ENCODE measurements at places on chromosomes 1 and 21.

DNA sequence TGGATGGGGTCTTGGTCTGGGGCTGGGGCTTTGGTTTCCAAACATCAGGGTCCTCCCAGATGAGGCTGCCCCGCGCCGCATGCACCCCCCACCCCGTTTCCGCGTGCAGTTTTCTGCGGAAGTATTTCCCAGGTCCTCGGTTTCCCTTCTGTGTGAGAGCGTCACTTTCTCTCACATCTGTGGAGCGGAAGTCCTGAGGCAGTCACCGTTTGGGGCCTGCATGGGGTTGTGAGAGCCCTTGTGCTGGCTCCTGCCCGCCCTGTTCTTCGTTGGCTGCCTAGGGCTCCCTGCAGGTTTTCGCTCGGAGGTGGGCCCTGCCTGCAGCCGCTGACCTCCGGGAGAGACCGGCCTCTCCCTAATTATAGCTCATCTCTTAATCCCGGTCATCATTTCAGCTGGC lies 88.0 kb downstream of the GALNT2 start:
- no peak for DNase-seq

DNA sequence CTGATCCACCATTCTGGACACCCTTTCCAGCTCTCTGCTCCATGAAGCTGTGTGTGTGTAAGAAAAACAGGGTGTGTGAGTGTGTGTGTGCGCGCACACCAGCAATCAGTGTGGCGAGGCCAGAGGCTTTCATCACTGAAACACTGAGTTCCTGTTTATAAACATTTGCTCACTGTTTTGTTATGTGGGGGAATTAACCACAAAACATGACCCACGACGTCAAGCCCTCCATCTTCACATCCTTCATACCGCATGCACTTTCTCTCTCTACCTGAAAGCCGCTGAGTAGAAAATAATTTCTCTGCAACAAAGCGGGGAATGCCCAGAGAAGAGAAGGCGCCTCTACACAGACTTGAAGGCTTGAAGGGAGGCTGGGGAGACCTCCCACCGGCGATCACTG lies 148.9 kb upstream of the IRF2BP2 start:
- DNase-seq, result peak; percentile 62

- DNase-seq, result no peak
Observed at GRCh38 chr1:6944434-6944833, 159.2 kb downstream of the CAMTA1 start.

DNA sequence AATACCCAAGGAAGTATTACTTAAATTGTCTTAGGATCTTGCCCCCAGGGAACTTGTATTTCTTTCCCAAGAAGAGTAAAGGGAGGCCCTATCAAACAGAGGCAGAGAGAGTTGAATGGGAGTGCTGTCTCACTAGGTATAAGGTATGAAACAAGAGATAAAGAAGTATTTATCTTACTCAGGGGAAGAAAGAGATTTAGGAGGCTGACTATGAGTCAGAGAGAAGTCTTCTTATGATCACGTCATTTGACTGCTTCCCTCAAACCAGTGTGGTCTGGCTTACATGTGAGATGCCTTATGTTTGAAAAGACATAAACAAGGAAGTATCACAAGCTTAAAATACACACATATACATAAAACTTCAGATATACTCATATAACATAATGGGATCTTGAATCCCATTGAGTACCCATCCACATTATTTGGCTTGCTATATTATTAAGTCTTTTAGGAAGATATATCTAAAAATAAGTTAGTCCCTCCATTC lies 29.6 kb downstream of the DUSP10 start:
- DNase-seq, result peak; percentile 35

DNA sequence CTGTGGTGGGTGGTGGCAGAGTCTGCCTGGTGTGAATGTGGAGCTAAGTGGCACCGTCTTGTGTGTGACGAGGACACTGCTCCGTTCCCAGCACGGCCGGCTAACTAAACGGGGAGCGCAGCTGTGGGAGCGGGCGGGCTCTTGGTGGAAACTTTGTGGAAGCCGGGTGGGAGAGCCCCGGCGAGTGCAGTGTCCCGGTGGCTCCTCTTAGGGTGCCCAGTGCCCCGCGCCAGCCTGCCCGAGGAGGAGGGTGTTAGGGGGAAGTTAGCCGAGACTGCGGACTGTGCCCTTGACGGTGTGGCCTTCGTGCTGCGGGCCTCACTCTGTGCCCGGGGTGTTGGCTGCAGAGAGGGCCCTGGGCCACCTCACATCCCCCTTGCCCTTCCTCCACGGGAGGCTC lies 9.9 kb downstream of the PEX10 start:
- no peak for DNase-seq

DNA sequence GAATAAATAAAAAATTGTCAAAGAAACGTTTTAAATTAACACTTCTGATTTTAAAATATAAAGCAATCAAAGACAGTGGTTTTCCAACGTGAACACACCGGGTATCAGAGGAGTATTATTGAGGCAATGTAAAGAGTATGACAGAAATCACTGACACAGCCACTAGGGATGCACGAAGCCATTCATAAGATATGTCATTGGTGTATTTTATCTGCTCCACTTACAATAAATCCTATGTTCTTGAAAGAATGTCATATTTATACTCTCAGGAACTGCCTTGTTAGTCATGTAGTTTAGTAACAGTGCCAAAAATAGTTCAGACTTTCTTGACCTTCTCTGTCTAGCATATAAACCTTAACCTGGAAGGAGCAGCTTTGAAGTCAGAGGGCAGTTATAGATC lies 835.0 kb upstream of the NCAM2 start:
- DNase-seq, result no peak

DNA sequence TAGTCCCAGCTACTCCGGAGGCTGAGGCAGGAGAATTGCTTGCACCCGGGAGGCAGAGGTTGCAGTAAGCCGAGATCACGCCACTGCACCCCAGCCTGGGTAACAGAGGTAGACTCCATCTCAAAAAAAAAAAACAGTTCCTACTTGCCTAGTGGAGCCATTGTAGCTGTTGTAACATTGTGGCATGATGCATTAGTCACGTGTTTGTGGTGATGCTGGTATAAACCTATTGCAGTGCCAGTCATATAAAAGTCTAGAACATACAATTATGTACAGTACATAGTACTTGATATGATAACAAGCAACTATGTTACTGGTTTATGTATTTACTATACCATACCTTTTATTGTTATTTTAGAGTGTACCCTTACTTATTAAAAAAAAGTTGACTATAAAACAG lies 16.2 kb downstream of the KYAT3 start:
- DNase-seq, result no peak

DNA sequence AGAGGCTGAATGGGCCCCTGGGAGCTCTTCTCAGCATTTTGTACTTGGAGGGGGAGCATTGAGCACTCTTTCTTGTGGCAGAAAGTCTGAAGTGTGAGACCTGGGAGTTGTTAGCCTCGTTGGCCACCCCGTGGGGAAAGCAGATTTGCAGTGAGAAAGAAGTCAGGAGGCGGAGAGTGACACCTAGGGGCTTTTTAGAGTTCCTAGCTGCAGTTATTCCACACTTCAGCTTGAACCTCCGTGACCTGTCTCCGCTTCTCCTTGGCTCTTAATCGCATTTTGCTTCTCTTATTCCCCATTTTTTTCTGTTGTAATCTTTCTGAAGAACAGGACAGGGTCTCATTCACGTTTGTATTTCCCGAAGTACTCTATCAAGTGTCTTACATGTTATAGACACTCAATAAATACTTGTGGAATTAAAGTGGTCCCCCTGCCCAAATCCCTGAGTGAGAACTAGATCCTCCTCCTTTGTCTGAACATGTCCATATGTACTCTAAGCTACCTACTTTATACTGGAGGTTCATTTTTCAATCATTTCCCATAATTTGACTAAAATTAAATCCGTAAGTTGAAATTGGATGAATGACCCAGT lies 14.5 kb upstream of the C1orf141 start:
- DNase-seq, result peak; percentile 60

DNA sequence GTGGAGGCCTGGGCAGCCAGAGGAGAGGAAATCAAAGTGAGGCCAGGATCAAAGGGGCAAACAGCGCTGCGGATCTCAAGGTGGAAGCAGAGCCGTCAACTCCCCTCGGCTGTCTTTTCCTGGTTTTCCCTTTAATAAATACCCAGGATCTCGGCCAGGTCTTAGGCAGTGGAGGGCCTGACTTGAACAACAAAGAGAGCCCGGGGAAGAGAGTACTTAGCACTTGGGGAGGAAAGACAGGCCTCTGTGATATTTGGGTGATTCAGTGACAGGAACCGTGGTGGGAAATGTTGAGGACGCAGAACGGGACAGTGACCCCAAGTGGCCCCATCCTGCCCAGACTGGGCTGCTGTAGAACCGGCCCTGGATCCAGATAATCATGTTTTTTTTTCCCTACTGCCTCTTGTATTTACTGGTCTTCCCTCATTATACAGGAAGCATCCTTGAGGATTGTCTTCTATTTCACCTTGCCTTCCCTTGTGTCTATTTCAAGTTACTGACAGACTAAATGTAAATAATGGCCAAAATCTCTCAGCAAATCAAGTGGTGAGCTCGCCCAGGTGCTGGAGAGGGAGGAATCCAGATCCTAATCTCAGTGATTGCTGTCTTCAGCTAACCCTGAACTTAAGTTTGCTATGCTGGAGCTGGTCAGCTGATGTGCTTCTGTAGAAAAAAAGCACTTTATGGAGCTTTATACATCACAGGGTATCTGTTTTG lies 2.8 kb upstream of the MIXL1 start:
- DNase-seq, result no peak

DNA sequence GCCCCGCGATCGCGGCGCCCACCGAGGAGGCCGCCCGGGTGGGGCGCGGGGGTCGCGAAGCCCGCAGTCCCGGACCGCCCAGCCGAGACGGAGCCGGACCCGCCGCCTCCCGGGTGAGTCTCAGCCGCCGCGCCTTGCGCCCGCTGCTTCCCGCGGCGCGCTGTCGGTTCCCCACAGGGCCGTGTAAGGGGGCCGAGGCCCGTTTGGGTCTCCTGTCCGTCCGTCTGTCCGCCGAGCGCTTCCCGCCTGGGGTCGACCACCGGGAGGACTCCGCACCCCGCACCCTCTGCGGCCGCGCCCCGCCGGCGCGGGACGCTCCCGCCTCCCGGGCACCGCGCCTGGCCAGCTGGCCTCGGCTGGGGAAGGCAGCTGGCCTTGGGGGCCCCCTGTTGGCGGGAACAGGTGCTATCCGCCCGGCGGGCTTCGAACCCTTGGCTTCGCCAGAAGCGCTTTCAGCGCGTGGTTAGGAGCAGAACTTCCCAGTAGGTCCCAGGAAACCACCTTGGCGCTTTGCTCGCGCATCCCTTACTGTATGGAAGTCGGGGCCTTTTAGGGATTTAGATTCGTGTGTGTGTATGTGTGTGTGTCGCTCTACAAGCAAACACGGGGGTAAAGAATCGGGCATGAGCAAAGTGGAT lies 414 bp downstream of the TMEM51 start:
- DNase-seq, result no peak

GRCh38 chr1:81126989-81127581 lies 673.6 kb upstream of the ADGRL2 start:
- DNase-seq, result no peak

GRCh38 chr21:34888569-34889319 lies 160.4 kb downstream of the RUNX1 start:
- DNase-seq, result peak; percentile 61

GRCh38 chr1:41474490-41475271 lies 9.8 kb downstream of the EDN2 start:
- DNase-seq, result no peak

DNA sequence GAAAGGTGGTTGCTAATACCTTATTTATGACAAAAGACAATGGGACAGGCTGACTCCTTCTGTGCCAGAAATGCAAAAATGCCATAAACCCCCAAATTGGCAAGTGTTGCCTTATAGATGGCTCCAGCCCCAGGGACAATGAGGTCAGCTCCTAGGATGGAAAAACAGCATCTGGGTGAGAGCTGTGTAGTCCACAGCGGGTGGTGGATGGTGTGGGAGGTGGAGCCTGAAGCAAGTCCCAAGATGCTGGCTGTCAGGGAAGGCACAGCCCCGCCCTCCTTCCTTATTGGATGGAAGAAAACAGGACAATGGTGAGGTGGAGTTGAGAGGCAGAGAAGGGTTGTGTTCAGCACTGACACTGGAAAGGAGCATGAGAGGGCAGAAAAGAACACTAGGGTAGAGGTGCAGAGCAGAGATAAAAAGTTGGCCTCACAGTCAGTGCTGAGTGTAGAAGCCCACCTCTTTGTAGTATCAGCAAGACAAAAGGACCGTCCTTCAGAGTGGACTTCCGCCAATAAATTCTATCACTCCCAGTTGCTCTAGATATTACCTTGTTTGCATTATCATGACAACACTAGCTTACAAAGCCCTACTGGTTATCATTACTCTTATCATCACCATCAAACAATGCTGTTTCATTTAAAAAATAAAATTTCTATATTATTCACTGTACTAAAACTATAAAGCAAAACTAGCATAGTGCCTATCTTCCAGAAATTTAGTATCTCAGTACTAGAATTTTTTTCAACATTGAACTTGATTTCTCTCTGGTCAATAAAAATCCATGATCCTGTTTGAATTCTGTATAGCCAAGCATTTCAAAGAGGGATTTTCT lies 3.7 kb upstream of the SDE2 start:
- DNase-seq, result no peak

GRCh38 chr1:31442648-31442994 lies 29.6 kb downstream of the SERINC2 start:
- DNase-seq, result no peak

DNA sequence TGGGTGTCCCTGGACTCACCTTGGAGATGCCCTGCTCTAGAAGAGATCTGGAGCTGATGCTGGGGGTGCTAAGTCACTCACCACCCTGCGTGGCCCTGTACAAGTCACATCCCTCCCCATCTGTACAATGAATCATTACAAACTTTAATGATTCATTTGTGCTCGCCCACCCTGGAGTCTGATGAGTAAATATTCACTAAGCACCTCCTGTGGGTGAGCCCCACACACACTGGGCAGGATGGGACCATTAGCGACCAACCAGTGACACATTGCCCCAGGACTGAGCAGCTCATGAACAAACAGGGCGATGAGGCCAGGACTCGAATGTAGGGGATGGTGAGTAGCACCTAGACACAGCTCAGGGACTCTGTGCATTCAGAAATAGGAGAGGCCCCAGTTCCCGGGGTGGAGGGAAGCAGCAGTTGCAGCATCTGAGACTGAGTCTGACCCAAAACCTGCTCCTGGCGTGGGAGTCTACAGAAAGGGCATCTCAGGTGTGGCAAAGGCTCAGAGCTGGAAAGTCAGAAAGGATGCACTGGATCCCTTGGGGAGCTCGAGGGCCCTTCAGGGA lies 18.1 kb upstream of the PDZK1IP1 start:
- no peak for DNase-seq

DNA sequence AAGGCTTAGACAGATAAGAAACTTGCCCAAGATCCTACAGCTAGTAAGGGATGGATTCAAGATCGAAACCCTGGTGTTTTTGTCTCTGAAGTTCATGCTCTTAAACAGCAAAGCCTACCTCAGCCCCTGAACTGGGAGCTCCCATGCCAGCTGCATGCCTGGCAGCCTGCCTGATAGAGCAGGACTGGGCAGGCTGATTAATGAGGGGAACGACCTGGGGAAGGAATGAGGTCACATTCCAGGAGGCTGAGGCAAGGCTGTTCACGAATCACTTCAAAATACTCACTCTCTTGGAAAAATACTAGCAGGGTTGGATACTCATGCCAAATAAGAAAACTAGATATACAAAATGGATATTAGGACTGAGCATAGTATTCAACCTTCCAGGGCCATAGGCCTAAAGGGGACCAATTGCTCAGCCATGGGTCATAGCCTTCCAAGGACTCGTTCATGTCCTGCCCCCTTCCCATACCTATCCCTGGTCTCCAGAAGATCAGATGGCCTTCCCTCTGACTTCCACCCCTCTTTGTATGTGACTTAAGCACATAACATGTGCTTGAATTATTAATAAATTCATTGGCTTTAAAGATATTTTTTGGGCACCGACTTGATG lies 15.6 kb upstream of the TACSTD2 start:
- no peak for DNase-seq

- DNase-seq, result no peak
Observed at GRCh38 chr1:66143651-66144050, 351.0 kb downstream of the PDE4B start.

All from activated gamma-delta T cell treated with Interleukin-2 at 50 U/mL for 16 hours (primary cell).